Left forelimb (tissue), 1 donor: ENCODE measurements at places on chromosomes 6 and 20.

- no peak for DNase-seq
These were observed 538.3 kb upstream of the BTBD3 start for GRCh38 chr20:11379257-11380011.

DNA sequence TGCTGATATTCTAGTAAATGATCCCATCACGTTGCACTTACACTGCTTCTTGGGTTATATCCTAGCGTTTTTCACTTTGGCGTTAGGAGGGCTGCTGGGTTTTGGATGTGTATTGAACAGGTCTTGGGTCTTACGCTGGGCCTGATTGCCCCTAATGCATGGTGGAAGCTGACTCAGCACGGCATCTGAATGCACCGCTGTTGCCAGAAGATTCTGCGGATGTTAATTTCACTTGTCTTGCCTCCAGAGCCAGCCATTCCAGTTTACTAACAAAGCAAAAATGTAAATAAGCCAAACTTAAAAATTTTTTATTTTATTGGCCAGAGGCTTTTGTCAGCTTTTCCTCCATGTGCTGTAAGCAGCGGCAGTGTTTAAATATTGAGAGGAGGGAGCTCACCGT, 233.5 kb downstream of the TMEM242 start:
- DNase-seq: no peak

DNA sequence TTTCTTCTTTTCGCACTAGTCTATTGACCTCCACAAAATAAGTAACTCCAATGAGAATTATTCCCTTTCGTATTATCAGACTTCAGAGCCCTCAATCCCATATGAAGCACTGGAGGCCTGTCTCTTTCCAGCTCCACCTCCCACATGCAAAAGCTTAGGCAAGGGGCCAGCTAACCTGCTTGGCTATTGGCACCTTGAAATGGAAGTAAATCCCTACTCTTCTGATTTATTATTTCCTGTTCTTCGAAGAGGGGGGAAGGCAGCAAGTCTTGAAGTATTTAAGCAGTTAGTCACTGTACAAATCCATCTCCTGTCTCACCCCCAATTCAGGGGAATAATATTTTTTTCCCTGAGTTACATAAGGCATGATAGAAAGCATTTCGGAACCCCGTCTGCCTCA, 577.8 kb downstream of the MAFB start:
- no peak for DNase-seq

GRCh38 chr20:36431604-36432003, 109.7 kb upstream of the MYL9 start:
- DNase-seq: no peak

DNA sequence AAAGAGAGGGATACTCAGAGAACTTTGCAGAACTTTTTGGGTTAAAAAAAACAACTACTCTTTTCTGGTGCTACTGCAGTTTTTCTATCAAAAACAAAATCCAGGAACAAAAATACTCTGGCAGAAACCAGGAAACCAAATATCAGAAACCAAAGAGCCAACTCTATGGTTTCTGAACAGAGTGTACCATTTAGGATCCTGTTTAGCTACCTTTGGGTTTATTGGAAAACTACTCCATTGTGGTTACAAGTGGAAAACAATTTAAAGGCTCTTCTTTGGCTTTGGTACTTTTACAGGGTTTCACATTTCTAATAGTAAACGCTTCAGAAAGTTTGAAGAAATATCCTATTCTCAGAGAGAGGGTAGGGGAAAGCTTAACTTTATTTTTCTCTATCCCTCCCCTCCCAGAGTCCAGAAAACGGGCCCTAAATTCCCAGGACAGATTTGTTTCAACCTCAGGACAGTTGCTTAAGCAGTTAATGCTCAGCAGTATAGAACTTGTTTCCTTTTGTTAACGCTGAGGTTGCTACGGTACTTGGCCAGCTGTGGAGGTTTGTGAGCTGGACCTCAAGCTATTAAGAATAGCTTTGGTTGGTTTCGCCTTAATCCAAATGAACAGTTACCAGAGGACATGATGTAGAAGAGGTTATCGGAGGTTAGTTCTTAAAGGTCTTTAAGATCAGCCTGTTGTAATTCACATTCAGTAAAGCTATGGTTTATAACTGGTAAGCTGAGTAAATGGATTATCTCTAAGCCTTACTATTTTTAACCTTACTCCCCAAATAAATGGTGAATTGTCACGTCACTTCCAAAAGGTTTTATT, 47.9 kb downstream of the FOXO3 start:
- DNase-seq: no peak

GRCh38 chr20:24977797-24978196, 14.8 kb downstream of the APMAP start:
- DNase-seq: no peak

DNA sequence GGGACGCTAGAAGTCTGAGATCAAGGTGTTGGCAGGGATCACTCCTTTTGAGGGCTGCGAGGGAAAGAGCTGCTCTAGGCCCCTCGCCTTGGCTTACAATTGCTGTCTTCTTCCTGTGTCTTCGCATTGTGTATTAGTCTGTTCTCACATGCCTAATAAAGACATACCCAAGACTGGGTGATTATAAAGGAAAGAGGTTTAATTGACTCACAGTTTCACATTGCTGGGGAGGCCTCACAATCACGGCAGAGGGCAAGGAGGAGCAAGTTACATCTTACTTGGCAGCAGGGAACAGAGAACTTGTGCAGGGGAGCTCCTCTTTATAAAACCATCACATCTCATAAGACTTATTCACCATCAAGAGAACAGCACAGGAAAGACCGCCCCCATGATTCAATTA, 102.5 kb upstream of the ASF1A start:
- DNase-seq: no peak

DNA sequence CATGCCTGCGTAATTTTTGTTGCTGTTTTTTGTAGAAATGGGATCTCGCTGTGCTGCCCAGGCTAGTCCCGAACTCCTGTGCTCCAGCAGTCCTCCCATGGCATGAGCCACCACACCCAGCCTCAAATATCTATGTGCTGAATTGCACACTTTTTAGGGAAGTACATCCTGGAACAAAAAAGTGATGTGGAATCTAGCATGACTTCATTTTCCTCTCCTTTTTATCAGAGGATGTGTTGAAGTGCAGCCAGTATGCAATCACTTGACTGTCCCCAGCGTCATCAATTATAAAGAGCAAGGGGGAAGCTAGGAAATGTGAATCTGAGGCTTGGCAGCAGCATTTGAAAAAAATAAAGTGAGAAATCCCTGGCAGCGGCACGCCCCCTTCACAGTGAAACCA, 6.4 kb upstream of the EXOC2 start:
- DNase-seq: no peak

DNA sequence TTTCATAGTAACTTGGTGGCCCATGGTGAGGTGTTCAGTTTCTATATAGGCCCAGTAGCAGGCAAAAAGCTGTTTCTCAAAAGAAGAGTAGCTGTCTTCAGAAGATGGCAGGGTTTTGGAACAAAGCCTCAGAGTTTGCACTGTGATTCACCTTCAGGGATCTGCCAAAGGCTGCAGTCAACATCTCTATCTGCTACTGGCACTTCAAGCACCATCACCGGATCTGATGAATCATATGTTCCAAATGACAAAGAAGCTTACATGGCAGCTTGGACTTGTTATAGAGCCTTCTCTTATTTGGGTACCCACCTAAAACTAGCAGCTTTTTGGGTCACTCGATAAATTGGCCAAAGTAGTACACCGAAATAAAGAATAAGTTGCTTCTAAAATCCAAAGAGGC, 39.5 kb downstream of the PKIB start:
- DNase-seq: no peak

DNA sequence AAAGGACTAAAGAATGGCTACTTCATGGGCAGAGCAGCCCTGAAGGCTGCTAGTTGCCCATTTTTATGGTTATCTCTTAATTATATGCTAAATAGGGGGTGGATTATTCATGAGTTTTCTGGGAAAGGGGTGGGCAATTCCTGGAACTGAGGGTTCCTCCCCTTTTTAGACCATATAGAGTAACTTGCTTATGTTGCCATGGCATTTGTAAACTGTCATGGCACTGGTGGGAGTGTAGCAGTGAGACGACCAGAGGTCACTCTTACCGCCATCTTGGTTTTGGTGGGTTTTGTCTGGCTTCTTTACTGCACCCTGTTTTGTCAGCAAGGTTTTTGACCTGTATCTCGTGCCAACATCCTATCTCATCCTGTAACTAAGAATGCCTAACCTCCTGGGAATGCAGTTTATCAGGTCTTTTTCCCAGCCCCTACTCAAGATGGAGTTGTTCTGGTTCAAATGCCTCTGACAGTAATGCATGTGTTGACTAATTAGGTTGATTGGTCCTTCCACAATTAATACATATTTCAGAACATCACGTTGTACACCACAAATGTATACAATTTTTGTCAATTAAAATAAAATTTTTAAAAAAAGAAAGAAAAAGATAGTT, 139.5 kb downstream of the PDE7B start:
- no peak for DNase-seq

GRCh38 chr6:97009781-97010492, 85.4 kb downstream of the KLHL32 start:
- no peak for DNase-seq

GRCh38 chr6:9272671-9273070, 837.3 kb upstream of the SLC35B3 start:
- DNase-seq: no peak

GRCh38 chr6:87182321-87182720, 27.0 kb downstream of the ZNF292 start:
- no peak for DNase-seq

GRCh38 chr6:125533710-125534397, 215.6 kb upstream of the HEY2 start:
- no peak for DNase-seq

- DNase-seq: no peak
These were observed 553.7 kb upstream of the JARID2 start for GRCh38 chr6:14692208-14692607.

GRCh38 chr6:168288781-168289570, 30.6 kb downstream of the DACT2 start:
- DNase-seq: peak; percentile 31

GRCh38 chr20:40683221-40683893, 5.7 kb downstream of the MAFB start:
- no peak for DNase-seq

- peak; percentile 72 for DNase-seq
These were observed 223.7 kb upstream of the TSHZ2 start for GRCh38 chr20:52748285-52748932.

- DNase-seq: no peak
These were observed 4.0 kb downstream of the LY6G5C start for GRCh38 chr6:31676904-31677303.

DNA sequence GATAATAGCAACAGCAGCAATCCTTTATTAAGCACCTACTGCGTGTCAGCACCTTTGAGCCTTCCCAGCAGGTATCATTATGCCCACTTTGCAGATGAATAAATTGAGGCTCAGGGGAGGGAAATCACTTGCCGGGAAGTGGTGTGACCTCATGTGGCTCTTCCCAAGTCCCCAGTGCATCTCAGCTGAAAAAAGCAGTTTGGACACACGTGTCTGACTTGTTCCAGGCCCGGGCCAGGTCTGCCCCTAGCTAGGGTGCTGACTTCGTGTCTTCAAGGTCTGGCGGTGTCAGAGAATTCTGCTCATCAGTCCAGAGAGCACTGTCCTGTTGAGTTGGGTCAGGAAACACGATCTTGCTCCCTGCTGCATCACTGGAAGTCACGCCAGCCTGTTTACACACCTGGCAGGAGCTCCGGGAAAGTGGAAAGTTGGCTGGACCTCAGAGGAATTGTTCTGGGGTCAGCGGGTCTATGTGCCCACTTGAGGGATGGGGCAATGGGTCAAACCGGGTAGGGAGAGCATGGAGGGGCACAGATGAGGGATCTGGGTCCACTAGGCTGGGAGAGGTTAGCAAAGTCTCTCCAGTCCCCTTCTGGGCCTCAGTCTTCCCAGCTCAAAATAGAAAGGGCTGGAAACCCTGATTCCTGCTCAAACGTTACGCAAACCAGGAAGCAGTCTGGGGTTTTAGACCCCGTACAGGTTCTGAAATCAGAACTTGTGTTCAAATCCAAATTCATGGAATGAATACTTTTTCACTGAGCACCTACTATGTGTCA, 10.5 kb downstream of the SLC13A3 start:
- no peak for DNase-seq

GRCh38 chr6:150627154-150627553, 27.5 kb downstream of the PLEKHG1 start:
- no peak for DNase-seq

- no peak for DNase-seq
These were observed 848.4 kb downstream of the PHF3 start for GRCh38 chr6:64483956-64484499.

- no peak for DNase-seq
These were observed 209.4 kb downstream of the FOXA2 start for GRCh38 chr20:22374678-22375590.

- no peak for DNase-seq
These were observed 137.8 kb downstream of the EDN3 start for GRCh38 chr20:59438201-59438600.

- DNase-seq: no peak
These were observed 701.5 kb upstream of the ID4 start for GRCh38 chr6:19135706-19136105.

- DNase-seq: no peak
These were observed 5.5 kb downstream of the SMPD2 start for GRCh38 chr6:109446072-109446471.

DNA sequence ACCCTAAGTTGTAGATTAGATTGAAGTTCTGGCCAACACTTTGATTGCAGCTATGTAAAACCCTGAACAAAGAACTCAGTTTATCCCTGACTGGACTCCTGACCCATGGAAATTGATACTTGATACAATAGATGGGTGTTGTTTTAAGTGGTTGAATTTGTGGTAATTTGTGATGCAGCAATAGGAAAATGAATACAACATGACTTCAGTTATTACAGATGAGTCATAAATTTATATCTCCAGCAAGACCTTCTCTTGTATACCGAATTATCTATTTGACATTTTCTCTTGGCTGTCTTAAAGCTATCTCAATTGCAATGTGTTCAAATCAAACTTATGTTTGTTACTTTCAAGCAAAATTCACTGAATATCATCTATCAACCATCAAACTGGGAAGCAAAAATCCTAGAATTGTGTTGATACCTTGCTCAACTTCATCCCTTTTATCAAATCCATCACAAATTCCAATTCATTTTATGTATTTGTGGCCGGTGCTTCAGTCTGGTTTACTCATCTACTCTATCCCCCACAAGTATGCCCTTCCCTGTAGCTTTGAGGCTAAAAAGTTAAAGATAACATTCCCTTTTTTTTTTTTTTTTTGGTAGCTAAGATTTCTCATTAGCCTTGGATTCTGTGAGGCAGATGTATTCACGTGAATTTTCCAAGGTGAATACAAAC, 129.4 kb upstream of the CENPW start:
- no peak for DNase-seq

DNA sequence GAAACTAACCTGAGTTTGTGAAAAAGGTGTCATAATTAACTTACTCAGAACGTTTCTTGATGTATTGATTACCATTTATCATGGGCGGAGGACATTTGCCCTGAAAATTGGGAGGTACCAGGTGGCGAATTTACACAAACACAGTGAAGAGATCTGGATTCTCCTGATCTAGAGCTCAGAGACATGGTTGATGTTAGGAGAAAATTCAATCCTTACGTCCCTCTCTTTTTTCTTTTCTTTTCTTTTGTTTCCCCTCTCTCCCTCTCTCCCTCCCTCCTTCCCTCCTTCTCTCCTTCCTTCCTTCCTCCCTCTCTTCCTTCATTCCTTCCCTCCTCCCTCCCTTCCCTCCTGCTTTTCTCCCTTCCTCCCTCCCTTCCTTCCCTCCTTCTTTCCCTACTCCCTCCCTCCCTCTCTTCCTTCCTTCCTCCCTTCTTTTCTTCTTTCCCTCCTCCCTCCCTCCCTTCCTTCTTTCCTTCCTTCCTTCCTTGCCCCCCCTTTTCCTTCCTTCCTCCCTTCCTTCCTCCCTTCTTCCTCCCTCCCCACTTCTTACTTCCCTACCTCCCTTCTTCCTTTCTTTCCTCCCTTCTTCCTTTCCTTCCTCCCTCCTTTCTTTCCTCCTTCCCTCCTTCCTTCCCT, 234.1 kb downstream of the OTOR start:
- no peak for DNase-seq

- DNase-seq: no peak
These were observed 227.5 kb upstream of the MYLIP start for GRCh38 chr6:15901141-15902115.
